ENCODE measurements at places on chromosomes 16 and 17.

DNA sequence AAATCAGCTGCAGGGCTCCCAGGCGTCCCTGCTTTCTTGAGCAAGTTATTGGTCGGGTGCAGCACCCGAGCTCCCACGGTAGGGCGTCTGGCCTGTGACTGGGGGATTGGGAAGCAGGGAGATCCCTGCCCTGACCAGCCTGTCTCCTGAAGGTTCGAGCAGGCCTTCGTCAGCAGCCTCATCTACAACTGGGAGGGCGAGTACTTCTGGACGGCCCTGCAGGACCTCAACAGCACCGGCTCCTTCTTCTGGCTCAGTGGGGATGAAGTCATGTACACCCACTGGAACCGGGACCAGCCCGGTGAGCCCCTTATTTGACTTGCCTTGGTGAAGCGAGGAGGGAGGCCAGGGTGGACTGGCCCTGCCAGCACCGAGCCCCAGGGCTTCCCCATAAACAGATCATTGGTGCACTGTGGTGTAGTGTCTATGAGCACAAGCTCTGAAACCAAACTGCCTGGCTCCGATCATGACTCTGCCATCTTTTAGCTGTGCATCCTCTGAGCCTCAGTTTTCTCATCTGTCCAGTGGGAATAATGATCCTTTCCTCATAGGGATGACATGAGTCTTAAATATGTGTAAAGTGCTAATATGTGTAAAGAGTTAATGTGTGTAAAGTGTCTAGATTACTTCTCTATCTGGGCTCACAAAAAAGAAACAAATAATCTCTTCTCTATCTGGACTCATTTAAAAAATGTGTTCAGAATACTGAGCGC lies 48.9 kb downstream of the MRC2 start:
- no peak for DNase-seq

DNA sequence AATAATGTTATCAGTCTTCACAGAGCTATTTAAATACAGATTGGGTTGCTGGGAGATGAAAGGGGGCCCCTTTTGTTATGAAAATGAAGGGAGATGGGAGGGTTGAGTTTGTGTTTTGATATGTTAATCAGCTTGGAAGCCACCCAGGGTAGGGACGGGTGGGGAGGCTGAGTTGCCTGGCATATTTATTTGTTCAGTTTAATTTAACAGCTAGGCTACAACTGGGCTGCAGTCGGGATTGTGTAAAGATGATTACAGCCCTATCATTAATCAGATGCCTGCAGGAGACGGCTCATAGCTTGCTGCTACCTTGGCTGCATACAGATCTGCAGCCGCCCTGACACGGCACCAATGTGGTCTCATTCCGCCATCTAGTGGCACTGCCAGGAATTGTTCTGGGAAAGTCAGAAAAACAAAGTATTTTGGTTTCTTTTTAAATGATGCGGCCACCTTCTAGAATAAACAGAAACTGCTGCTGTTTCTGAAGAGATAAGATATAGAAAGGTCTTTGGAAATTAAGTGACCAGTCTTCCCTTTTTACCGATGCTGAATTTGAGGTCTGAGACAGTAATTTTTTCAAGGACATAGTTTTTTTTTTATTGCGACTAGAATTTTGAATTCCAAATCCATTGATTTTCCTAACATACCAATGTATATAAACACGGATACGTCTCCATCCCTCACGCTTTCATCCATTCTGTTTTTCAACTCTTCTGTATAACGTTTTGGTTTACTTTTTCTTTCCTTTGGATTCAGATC lies 458.0 kb upstream of the ASIC2 start:
- DNase-seq: peak; percentile 77

DNA sequence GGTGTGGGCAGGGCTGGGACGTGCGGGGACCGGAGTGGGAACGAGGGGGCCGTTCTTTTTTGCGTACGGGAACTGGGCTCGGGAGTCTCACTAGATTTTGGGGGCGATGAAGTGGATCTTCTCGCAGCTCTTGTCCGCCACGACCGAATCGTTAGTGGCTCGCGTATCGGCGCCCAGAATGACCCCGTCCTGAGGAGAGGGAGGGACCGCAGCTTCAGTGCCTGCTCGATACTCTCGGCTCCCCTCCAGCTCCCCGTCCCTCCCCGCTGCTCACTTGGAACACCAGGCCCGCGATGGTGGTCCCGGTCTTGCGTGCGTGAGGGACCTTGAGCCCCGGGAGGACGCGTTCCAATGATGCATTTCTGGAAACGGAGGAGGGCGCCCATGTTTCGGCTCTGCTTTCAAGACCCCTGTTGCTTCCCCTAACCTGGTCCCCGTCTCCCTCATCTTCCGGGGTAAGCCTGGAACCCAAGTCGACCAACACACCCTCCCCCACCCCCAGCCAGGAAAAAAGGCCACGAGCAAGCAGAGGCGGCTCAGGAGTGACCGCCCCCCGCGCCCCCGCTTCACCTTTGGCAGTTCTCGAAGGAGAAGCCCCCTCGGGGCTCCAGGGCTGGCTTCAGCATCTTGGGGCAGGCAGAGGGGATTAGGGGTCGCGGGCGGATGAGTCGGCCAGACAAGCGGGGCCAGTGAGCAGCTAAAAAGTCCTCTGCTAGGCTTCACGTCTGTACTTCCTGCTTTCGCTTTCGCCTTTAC lies at the start of gene PSMB10:
TSS of gene PSMB10 (minus strand) at position 727 of the 756 bp plus-strand sequence. CDS start at position 626, 101 bp downstream.
- no peak for DNase-seq

- DNase-seq: no peak
Observed at GRCh38 chr17:82944990-82945389, 105.2 kb upstream of the ZNF750 start.

- no peak for DNase-seq
Observed at GRCh38 chr17:63069245-63069644, 103.2 kb downstream of the TANC2 start.

- DNase-seq: no peak
Observed at GRCh38 chr16:56190677-56191155, 573 bp upstream of the GNAO1 start.

DNA sequence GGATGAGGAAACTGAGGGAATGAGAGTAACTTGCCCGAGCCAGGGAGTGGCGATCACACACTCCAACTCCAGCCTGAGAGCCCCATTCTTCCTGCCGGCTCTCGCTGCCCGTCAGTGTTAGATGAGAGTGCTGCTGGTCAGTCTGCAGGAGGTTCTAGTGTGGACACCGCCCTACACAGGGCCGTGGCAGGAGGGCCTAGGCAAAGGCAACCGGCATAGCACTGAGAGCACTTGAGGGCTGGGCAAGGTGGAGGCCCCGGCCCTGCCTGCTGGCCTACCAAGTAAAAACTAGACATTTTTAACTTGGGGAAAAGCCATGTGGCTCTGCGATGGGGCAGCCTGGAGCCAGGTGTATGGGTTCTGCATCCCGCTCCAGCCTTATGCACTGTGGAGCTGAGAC lies 354.8 kb downstream of the SEC14L1 start:
- DNase-seq: peak; percentile 48

Data from activated naive CD4-positive, alpha-beta T cell treated with anti-CD3 and anti-CD28 coated beads, Interleukin-2, amount 50 U/mL, for 72 hours (primary cell).